ENCODE measurements at places on chromosomes 3 and 15.

DNA sequence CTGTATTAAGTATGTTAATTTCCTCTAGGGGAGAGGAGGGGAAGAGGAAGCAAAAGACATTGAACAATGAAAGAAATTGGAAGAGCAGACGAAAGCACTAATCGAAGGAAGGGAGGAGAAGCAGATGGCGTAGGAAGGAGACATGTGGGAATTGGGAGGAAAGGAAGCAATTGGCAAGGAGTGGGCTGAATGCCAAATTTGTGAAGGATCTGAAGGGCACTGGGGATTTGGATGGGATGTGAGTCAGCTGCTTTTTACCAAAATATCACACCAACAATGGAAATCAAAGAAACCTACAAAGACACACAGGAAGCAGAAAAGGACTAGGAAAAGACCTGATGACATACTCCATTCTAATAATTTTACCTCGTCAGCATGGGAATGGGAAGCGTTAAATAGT, 1029.8 kb downstream of the ROBO1 start:
- no peak for DNase-seq

- DNase-seq = no peak
Observed at GRCh38 chr3:40044487-40044886, 235.1 kb downstream of the MYRIP start.

GRCh38 chr3:46859001-46859710, 4.1 kb downstream of the MYL3 start:
- no peak for DNase-seq

- no peak for DNase-seq
Observed at GRCh38 chr3:88222343-88222742, 72.6 kb downstream of the C3orf38 start.

DNA sequence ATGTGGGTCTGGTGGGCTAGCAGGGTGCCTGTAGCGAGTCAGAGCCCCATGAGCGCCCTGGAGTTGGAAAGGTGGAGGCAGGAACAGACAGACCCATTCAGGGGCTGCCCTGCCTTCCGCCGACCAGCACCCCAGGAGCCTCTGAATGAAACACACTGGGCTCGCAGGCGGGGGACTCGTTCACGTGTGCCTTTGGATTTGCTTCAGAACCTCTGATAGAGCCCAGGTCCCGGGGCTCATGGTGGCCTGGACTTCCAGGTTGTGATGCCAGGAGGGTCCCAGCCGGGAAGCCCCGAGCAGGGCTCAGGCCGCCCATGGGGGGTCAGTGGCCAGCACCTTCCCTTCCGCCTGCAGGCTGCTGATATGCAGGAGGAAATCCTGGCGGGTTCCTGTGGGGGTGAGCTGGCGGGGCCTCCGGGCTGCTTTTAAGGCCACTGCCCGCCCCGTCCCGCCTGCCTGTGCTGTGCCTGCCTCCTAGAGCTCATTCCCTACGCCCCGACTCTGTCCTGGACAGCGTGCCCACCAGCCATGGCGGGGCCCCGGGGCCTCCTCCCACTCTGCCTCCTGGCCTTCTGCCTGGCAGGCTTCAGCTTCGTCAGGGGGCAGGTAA, at the start of gene STAB1:
Gene STAB1 (plus strand): TSS at position 453 of the 610 bp plus-strand sequence. CDS start 76 bp downstream, at position 529.
- DNase-seq = no peak

- no peak for DNase-seq
Observed at GRCh38 chr3:66501483-66502244, 842 bp upstream of the LRIG1 start.

- DNase-seq = no peak
Observed at GRCh38 chr3:23052620-23053019, 150.5 kb upstream of the UBE2E2 start.

DNA sequence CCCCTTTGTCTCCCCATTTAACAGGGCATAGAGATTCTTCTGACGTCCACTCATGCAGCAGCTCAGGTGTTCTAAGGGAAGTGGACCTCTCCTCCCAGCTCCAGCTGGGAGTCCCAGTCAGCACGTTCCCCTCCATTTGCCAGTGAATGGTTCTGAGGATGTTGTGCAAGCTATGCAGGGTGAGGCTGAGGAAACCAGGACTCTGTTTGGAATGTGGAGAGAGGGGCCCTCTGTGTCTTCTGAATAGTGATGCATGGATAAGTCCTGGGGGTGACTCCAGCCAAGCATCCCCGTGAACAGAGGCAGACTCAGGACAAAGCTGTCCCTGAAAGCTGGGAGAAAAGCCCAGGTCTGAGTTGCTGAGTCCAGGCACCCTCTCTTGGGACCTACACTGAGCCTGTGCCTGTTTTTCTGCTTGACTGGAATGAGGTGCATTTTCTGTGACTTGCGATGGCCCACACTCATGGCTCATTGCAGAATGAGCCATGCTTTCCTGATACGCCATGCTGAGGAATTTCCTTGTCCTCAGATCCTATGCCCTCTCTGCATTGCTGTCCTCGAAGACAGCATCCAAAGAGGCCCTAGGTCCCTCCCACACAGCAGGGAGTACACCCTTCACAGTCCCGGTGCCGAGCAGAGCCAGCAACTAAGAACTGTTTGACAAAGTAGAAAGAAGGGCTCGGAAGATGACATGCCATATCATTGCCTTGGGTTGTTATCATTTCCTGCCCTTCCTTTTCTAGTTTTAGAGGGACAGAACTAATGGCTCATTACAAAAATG, 185.2 kb downstream of the ATP10A start:
- DNase-seq = no peak

GRCh38 chr3:14430706-14431451, 28.5 kb downstream of the SLC6A6 start:
- no peak for DNase-seq

GRCh38 chr3:188385295-188385694, 231.3 kb downstream of the LPP start:
- no peak for DNase-seq

GRCh38 chr3:30428251-30428650, 178.2 kb upstream of the TGFBR2 start:
- DNase-seq = no peak

GRCh38 chr3:141878817-141879216, 2.4 kb downstream of the ATP1B3 start:
- no peak for DNase-seq

- DNase-seq = no peak
Observed at GRCh38 chr15:83794209-83794608, 140.3 kb downstream of the ADAMTSL3 start.

DNA sequence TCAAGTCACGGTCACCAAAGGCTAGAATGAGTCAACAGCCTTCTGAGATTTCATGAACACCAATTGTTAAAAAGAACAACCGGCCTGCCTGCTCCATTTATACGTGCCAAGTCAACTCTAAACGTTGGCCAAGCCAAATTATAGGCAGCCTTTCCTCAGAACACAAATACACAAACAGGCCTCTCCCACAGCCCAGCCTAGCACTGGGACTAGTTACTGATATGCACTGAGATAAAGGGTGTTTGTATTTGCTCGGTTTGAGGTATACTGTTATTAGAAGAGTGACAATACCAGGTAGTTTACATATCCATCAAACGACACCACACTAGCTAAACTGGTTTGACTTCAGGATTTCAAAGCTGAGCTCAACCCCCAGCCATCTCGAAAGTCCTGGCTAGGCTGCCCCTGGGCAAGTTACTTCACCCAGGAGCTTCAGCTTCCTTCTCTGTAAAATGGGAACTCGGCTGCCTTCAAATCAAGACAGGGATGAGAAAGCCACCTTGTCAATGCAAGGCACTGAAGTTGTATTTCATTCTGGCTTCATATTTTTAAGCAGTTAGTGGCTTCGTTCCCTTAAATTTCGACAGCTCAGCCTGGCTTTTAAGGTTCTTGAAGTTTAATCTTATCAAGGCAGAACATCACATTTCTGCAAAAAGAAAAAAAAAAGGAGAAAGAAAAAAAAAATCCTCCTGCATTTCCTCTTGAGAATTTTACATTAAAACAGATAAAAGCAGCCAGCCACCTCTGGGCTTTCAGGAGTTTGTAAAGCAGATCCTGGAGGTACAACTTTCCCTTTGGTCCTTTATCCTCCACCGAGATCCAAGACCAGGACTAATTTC, 4.0 kb downstream of the TLE3 start:
- DNase-seq = no peak

DNA sequence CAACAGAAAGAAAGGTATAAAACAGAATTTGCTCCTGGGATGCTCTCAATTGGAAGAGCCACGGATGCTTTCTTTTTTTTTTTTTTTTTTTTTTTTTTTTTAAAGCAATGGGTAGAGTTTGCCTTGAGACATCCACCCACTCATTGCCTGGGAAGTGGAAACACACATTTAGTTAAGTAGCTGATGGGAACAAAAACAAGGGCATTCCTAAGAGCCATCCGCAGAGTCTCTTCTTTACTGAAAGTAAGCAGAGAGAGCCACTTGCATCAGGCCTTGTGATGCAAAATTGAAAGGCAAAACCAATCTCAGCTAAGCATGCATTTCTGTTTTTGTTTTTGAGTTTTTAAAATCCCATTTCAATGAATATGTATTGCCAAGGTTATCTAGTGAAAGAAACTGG, 787.9 kb upstream of the LMCD1 start:
- DNase-seq = no peak

DNA sequence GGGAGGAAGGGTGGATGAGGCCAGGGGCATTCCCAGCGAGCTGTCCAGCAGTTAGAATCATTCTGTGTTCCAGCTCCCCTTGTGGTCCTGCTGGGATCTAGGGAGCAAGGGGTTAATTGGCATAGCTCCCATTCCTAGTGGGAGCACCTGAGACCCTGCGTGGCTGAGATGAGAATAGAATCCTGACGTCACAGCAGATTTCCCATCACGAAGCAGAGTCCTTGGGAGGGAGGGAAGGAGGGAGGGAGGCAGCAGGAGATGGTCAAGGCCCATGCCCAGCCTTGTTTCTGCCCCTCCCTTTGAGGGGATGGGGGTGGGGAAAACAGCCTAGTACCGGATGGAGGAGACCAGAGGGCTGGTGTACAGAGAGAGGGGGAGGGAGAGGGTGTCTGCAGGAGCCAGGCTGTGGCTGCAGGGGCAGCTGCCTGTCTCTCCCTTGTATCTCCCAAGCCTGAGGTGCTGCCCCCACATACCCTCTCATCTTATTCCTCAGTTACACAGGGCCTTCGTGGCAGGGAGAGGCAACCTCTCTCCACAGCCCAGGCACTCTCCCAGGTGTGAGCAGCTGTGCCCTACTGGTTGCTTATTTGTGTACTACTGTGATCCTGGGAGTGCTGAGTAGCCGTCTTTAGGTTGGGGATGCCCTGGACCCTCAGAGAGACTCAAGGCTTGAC, 5.4 kb downstream of the TYRO3 start:
- no peak for DNase-seq

DNA sequence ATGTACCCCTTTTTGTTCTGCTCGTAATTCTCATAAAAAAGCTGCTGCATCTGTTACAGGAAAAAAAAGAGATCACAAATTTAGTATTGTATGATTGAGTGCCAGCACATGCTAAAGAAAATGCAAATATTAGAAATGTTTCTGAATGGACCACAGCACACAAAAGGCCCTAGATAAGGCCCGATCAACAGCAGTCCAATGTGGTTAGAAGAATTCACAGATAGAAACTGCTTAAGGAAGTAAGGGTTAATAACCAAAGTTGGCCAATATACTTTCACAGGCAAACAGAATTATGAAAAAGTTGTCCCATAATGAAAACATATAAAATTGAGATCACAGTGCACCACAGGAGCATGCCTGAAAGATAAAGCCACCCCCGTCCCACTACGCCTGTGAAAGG, 72.9 kb downstream of the CHSY1 start:
- no peak for DNase-seq

GRCh38 chr3:194269610-194270145, 81.5 kb downstream of the CPN2 start:
- DNase-seq = no peak

DNA sequence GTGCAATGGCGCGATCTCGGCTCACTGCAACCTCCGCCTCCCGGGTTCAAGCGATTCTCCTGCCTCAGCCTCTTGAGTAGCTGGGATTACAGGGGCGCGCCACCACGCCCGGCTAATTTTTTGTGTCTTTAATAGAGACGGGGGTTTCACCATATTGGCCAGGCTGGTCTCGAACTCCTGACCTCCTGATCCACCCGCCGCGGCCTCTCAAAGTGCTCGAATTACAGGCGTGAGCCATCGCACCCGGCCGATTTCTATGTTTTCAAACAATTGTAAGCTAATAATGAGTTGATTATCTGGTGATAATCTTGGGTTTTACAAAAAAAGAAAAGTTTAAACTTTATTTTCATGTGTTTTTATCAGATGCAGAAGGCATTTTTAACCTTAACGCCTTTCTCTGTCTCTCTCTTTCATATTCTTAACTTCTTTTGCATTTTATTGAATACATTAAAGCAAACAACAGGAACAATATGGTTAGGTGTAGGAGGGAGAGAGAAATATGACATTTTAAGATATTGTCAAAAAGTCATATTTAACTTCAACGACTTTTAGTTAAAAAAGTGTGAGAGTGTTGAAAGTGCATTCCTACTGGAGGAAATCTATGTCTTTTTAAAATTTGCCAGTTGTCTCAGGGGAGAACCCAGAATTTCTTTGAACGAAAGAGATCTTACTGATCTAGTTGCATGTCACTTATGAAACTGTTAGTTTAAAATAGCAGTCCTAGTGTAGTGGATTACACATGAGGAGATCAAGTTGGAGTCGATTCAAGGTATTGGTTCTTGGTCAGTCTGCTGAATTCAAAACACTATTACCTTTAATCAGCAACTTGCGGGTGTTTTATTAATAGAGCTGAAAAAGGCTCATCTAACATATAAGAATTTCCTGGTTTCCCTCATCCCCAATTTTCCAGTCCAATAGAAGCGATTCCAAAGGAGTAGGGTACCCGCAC, 3.4 kb upstream of the MEIS2 start:
- no peak for DNase-seq

DNA sequence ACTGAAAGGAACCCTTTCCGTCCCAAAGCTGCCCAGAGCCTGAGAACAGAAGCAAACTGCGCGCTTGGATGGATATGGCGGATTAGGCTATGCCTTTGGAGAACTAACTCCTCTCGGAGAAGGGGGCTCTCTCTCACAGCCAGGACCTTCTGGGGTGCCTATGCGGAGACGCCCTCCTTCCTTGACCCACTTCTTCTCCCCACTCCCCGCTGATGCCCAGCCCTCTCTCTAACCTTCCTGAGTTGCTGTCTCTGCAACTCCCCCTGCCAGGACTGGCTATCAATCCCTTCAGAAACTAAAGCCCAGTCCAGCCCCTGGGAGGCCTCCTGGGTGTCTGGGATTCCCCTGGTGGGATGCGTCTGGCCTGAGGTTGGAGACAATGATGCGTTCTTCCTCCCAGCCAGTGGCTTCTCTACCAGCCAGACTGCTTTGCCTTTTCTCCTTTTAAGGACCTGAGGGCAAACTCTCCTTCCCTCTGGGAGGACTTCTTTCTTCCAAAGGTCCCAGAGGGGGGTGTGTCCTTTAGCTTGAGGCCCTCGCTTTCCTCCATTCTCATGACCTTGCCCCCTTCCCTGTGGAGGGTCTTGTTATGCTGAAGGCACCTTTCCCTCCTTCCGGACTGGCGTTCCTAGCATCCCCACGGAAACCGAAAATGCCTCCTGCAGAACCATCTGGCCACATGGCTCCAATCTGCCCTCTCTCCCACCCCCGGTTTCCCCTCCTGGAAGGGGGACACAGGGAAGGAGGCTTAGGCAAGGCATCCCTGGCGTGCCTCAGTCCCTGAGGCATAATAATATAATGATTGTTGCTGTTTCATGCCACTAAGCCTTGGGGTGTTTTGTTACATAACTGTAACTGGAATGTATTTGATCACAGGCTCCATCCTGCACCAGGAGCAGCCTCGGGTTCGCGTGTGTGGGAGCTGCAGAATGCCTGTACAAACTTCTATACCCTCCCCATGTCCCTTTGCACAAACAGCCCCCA, 63.4 kb upstream of the C15orf39 start:
- DNase-seq = no peak
